ENCODE measurements at places on chromosomes 5 and 9.

- no peak for DNase-seq
Observed at GRCh38 chr5:59287884-59288283, 605.6 kb downstream of the PDE4D start.

DNA sequence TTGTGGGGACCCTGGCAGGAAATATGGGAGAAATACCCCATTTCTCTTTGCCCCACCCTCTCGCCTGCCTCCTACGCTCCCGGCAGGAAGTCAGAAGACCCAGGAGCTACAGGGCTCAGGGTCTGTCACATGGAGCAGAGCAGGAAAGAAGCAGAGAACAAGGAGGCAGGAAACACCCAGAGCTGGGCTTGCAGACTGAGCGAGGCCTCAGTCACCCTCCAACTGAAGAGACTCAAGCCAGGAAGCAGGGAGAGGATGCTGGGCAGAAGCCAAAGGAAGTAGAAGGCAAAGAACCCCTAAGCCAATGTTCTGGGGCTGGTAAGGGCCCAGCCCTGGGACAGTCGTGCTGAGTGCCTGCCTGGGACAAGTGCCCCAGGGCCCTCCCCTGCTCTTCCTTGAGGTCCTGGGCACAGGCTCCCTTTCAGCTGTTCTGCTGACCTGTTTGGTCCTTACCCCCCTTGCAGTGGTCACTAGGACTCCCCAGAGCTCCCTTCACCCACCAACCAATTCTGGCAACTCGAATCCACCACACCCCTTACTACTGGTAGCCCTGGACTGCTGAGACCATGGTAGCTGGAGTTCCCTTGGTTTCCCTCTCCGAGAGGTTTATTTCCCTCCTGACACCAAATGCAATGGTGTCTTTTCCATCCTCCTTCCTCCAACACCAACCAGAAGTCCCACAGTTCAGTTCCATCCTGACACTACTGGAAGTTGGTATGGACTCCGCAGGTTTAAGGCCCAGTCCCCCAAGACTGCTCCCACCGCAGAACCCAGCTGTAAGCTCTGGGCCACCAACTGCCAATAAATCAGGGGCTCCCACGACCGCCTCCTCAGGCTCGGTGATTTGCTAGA, 157.5 kb downstream of the COL23A1 start:
- DNase-seq: no peak

DNA sequence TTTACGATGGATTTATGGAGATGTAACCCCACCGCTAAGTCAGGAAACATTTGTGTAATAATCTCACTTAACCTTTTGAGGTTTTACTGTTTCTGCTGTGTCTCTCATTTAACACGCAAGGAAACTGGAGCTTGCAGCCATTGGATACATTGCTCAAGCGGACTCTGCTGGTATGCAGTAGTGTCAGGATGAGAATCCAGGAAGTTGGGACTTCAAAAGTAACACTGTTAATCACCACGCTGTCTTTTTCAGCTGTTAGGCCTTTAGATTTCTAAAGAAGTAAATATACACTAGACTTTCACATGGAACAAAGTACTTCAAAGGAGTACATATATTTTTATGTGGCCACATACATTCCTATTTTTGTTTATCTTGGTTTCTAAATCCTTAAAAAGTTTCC, 114.7 kb downstream of the LPAR1 start:
- no peak for DNase-seq

- DNase-seq: no peak
Observed at GRCh38 chr9:74173284-74173683, 323.9 kb upstream of the RORB start.

DNA sequence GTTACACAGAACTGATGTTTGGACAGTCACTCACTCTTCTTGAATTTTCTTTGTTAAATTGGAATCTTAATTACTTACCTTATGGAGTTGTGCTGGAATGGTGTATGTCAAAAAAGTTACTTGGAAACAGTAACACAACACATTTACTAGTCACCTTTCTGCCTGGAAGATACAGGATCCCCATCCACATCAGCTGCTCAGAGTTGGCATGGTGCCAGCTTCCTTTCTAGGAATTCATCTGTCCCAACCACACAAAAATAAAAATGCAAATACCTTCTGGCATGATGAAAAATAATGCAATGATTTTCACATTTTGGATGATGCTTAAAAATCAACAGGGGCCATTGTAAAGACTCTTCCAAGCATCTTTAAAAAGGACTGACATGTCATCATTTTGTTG, 341.5 kb downstream of the TMEM38B start:
- no peak for DNase-seq

- DNase-seq: no peak
Observed at GRCh38 chr5:60538955-60539866, 160.8 kb downstream of the DEPDC1B start.

GRCh38 chr5:55638455-55638854, 73.7 kb downstream of the SLC38A9 start:
- DNase-seq: no peak

DNA sequence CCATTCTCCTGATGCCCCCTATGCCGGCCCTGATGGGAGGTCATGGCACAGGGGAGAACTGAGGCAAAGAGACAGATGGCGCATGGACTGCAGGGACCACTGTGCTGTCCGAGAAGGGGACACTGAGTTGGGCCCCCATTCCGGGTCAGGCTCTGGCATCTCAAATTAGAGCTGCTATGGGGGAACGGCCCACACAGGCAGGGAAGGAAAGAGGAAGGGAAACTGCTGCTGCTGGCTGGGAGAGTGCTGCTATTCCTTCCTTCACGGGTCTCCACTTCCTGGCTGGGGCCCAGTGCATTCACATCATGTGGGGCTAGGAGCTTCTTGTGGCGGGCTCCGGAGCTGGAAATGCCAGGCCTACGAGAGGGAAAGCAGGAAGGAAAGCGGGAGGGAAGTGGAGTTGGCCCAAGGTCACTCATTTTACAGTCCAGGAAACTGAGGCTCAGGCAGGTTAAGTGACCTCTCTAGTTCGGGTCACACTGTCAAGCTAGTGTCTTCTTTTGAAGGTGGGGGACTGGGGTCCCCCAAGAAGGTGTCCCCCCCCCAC, 1.3 kb upstream of the CARD19 start:
- peak; percentile 85 for DNase-seq

DNA sequence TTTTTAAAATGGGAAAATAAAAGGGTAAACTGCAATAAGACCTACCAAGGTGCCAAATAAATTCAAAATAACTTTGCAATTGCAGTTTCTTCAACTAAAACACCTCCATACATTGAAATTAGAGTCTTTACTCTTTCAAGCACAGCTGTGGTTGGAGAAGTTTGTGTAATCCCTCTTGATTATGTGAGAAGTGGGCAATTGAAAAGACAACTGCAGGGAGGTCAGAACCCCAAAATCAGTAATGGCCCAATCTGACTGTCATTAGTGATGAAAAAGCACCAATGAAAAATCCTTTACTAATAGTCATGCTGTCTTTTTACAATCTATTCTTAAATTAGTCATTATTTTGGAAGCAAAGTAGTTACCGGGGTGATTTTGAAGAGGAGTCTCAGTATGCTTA, 116.7 kb upstream of the RGMB start:
- DNase-seq: no peak

GRCh38 chr5:175032741-175033151, 308.4 kb downstream of the MSX2 start:
- DNase-seq: no peak

DNA sequence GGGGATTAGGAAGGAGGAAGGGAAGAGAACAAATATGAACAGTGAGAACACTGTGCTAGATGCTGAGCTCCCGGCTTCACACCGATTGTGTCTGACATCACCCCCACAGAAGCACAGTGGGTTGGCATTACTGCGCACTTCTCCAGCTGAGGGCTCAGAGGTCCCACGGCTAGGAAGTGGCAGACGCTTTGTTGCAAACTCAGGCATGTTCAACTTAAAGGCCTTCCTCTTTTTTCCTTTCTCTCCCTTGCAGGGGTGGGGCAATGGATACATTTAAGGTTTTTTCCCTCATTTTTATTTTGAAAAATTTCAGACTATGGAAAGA, 15.5 kb upstream of the SHB start:
- DNase-seq: no peak

DNA sequence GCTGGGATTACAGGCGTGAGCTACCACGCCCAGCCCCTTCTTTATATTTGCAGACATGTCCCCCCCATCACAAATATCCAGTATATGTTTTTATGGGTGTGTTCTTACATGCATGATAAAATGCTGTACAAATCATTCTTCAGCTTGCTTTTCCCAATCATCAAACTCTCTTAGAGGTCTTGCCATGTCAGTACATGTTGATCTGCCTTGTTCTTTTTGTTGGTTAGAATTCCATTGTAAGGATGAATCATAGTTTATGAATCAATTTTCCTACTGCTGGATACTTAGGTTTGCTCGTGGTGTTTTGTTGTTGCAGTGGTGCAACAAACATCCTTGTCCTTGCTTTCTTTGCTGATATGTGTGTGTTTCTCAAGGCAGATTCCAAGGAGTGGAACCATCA, 79.9 kb upstream of the NEURL1B start:
- DNase-seq: no peak

GRCh38 chr9:97479496-97480159, 21.8 kb upstream of the TMOD1 start:
- DNase-seq: no peak

DNA sequence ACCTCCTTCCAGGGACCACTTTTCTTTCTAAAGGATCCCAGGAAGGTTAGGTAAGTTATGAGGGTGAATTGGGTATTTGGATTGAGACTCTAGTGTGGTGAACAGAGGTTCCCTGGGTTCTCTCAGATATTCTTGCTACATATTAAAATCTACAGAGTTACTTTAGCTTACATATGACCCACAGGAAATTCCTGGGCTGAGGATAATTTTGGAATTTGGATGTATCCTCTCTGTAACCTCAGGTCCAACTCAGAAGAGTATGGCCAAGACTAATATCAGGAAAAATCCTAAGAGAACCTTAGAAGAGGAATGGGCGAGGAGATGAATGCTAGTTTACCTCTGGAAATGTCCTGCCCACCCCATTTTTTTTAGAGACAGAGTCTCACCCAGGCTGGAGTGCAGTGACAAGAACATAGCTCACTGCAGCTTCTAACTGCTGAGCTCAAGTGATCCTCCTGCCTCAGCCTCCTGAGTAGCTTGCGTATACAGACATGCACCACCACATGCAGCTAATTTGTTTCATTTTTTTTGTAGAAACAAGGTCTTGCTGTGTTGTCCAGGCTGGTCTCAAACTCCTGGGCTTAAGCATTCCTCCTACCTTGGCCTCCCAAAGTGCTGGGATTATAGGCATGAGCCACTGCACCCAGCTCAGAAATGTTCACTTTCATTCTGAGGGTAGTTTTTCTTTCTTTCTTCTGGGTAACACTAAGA, 196.4 kb downstream of the ARHGEF28 start:
- no peak for DNase-seq

DNA sequence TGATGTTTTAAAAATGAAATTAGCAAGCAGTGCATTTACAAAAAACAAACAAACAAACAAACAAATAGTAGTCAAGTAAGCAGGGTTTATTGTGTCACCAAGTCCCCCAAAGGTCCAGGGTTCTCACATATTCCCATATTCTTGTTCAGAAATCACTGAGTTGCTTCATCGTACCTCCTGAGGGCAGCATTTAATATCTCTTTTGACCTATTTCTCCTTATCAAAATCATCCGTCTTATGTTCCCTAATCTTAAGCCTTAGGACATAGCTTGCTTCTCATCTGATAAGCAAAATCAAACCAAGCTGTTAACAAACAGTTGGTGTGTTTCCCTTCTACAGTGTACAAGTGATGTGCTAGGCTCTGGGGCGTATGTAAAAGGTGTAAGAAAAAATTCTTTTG, 109.5 kb upstream of the MAN2A1 start:
- no peak for DNase-seq

DNA sequence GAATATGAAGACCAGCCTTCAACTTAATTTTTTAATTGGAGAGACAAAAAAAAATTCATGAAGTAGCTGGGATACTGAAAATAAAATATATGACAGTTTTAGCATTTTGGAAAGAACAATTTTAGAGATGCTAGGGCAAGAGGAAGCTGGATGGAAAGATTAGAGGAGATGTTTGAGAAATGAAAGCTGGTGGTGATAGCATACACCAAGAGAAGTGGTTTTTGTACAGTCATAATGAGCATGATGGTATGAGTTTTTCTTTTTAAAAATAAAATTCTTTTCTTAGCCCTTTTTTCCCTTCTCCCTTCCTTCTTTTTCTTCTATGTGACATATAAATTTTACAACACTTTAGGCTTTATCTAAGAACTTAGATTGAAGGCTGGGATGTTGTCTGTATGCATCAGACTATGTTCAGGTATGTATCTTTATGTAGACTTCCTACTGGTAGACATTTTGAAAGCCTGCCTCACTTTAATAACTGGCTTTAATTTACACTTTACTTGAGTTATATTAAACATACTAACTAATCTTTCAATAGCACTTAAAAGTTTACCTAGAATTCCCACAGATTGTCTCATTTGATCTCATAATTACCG, 522.5 kb downstream of the TLE4 start:
- DNase-seq: no peak

DNA sequence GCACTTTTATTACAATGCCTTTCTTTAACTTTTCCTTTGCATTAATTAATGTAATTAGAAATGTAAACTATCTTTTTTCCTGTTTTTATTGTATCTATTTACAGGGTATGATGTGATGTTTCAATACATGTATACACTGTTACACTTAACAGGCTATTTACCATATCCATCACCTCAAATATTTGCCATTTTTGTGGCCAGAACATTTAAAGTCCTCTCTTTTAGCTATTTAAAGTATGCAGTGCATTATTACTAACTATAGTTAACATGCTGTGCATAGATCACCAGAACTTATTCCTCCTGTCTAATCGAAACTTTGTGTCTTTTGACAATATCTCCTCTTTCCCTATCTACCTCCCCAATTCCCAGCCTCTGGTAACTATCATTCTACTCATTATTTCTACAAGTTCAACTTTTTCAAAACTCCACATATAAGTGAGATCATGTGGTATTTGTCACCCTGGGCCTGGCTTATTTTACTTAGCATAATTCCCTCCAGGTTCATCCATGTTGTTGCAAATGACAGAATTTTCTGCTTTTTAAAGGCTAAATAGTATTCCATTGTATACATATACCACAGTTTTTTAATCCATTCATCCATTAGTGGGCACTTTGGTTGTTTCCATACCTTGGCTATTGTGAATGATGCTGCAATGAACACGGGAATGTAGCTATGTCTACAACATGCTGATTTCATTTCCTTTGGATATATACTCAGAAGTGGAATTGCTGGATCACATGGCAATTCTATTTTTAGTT, 32.8 kb downstream of the OR2K2 start:
- DNase-seq: no peak

- DNase-seq: no peak
Observed at GRCh38 chr5:133489632-133490031, 122.7 kb downstream of the FSTL4 start.

GRCh38 chr5:131481569-131481968, 153.5 kb downstream of the RAPGEF6 start:
- no peak for DNase-seq

GRCh38 chr5:156025656-156026055, 301.3 kb upstream of the SGCD start:
- no peak for DNase-seq

- DNase-seq: peak; percentile 56
Observed at GRCh38 chr5:38680094-38680825, 123.8 kb upstream of the LIFR start.

- DNase-seq: no peak
Observed at GRCh38 chr9:88697764-88698432, 162.9 kb downstream of the NXNL2 start.

All from femur (tissue), 1 donor.